Fibroblast of mammary gland (primary cell): ENCODE measurements at places on chromosomes 5 and 9.

DNA sequence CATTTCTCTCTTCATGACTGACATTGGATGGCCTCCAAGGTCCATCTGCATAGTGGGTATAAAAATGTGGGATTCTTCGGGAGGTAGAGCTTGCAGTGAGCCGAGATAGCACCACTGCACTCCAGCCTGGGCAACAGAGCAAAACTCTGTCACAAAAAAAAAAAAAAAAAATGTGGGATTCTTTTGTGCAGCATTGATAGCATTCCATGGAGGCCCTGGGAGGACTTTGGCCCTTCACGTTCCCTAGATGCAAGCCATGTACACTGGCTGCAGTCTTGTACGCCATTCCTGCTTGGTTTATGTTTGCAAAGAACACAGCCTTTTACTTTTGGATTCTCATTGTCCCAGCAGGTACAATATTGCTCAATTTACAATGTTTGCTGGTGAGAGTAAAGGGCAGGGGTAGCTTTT lies 157.8 kb downstream of the SLCO4C1 start:
- no peak for DNase-seq

- no peak for DNase-seq
Measured at GRCh38 chr5:59777028-59777427, 116.5 kb downstream of the PDE4D start.

DNA sequence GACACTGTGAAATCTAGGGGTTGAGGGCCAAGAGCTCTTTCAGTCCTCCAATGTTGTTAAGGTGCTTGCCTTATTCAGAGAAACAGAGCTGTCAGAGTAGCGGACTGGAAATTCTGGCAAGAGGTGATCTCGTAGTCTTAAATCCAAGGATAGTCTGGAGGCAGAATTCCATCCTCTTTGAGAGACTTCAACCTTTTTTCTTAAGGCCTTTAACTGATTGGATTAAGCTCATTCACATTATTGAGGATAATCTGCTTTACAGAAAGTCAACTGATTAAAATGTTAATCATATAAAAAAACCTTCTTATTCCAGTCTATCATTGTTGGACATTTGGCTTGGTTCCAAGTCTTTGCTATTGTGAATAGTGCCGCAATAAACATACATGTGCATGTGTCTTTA lies 243.1 kb upstream of the COX7C start:
- DNase-seq, result no peak

DNA sequence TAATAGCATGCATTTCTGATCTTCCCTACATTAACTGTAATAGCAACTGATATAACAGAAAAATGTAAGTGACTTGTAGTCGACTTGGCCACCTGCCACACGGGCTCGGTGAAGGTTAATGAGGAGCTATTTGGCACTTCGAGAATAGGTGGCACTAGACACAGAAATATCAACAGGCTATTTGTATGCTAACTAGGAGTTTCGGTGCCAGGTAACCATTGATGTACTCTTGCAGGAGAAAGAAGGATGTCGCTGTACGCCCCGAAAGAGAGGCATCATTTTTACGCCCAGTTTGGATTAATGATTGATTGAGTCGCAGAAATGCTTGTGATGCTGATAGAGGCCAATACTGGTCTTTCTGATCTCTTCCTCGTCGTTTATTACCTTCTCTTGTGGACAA lies 516 bp upstream of the DMRT2 start:
- no peak for DNase-seq
